GM03348 (cell line): ENCODE measurements at places on chromosomes 4 and X.

GRCh38 chr4:108611365-108611764, 9.0 kb upstream of the RPL34 start:
- DNase-seq = peak; percentile 51

DNA sequence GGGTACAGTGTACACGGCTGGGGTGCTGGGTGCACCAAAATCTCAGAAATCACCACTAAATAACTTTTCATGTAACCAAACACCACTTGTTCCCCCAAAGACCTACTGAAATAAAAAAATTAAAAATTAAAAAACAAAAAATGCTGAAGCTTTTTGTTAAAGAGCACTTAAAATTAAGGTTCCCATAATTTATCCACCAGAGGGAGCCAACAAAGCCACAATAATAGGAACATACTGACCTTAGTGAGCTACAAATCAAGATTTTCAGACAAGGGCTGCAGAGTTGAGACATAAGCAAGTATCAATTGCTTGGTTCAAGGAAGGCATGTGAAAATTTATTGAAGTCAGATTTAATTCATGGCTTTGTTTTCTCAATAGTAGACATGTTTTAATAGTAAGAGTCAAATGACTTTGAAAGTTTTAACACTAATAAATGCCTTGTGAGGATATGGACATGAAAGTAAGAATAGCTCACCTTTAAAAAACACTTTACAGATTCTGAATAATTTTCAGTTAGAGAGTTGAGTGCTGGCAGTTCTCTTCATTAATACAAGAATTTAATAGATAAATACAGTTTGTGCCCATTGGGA, 43.0 kb upstream of the SCOC start:
- DNase-seq = peak; percentile 51

GRCh38 chr4:43867908-43868307, 580.7 kb downstream of the KCTD8 start:
- no peak for DNase-seq

DNA sequence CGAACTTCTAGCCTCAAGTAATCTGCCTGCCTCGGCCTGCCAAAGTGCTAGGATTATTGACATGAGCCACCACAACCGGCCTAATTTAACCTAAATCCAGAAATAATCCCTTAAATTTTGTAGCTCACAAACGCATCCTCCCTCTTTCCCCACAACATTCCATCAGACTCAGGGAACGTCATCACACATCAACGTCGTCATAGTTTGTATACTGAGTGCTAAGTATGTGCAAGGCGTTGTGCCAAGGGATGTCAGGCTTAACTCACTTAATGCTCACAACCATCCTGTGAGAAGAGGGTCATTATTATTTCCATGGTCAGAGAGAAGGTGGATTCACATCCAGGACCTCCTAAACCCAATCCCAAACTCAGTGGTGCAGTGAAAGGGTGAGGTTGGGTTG, 9.6 kb upstream of the GSX2 start:
- no peak for DNase-seq

DNA sequence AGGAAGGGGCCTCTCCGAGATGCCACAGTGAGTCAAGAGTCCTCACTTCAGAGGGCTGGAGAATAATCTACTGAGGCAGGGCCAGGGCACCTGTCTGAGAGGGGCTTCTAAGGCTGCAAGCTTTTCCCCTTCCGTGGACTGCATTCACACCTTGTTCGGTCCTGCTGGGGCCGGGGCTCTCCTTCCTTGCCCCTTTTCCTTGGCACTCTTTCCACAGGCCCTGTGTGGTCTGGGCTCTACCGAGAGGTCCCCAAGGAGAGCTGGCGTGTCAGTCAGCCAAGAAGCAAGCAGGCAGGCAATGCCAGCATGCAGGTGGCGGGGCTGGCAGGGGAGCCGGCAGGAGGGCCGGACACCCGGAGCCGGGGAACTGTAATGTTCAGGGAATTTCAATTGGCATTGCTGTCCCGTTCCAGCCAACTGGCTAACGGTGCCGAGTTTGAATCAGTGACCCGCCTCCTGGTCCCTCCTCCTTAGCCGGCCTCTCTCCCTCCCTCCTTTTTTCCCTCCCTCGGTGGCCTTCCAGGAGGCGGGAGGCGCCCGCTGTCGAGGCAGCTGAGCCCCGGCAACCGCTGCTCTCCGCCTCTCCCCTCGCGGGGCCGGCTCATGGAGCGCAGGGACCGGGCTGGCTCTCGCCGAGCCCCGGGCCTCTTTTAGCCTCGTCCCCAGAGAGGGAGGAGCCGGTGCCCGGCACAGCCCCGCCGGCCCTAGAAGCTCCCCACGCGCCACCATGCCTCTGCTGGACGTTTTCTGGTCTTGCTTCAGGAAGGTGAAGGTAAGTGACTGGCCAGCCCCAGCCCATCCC, at the start of gene STARD8:
TSS of gene STARD8 (plus strand) at position 511 of the 802 bp plus-strand sequence. CDS start at position 728, 217 bp downstream.
- peak; percentile 73 for DNase-seq

DNA sequence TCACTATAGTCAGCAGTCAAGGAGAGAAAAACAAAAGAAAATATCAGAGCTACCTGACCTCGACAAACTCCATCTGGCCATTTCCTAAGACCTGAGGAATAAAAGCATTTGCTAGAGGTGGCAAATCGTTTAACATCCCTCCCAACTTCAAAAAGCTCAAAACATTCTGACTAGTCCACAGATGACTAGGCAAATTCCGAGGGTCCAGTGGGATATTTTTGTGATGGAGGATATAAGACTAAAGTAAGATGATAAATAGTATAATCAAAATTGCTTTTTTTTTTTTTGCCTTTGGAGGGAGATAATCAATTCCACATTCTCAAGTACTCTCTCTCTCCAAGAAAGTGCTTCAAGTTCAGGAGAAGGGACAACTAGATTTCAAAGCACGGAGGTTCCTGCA, 119.1 kb upstream of the ETNPPL start:
- DNase-seq = no peak

DNA sequence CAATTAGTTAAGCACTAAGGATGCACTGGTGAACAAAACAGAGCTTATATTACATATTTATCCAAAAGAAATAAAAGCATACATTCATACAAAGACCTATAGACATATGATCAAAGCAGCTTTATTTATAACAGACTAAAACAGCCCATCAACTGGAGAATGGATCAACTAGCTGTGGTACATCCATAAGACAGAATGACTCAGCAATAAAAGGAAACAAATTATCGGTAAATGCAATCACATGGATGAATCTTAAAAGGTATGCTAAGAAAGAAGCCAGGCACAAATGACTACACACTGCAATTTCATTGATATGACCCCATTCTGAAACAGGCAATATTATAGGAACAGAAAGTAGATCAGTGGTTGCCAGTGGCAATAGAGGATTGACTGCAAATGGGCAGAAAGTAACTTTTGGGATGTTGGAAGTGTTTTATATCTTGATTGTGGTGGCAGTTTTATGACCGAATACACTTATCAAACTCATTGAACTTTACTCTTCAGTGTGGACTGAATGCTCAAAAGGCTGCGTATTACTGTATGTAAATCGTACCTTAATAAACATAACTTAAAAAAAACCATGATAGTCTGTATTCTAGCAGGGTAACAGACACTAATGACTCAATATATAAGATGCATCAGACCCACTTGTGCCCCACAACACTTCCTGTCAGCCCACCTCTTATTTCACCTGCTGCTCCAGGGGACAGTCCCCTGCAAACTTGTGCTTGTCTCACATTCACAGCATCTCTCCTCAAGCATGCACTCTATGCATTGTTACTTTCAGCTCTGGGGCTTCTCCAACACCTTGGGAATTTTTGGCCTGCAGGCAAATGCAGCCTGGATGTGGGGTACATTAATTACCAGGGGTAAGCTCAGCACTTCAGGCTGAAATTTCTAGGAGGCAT, 59.1 kb downstream of the MID1IP1 start:
- DNase-seq = no peak

DNA sequence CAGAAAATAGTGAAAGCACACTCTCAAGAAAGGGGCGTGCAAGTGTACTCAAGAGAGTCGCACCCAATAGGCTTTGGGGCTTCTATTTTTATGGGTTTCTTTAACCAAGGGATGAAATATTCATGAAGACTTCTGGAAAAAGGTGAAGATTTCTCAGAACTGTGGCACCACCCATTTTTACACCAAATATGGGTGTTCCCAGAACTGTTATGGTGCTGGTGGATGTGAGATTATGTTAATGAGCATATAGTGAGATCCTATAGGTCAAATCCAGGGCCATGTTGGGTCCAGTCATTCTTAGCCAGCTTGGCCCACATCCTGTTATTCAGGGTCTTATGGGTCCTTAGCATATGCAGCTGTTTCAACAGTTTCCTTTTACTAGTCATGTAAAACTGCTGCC, 61.0 kb upstream of the SMIM10 start:
- no peak for DNase-seq

GRCh38 chr4:15989424-15989823, 26.4 kb upstream of the FGFBP2 start:
- no peak for DNase-seq

DNA sequence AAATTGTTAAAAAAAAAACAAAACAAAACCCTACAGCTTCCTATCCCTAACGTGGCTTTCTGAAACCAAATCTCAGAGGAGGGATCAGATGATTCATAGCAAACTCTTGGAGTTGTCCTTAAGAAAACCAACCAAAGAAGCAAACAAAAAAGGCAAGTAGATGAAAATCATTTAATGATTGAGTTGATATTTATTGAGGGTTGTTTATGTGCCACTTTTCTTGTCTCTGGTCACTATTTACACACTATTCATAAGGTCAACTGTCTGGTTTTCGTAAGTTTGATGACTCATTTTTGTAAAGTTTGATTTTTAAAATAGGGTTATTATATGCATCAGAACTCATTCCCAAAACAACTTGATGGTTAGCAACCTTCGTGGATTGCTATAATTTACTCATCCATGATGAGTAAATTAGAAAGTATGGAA, 133.4 kb downstream of the UNC5C start:
- DNase-seq = no peak

GRCh38 chr4:5554376-5554775, 154.0 kb downstream of the EVC2 start:
- no peak for DNase-seq

DNA sequence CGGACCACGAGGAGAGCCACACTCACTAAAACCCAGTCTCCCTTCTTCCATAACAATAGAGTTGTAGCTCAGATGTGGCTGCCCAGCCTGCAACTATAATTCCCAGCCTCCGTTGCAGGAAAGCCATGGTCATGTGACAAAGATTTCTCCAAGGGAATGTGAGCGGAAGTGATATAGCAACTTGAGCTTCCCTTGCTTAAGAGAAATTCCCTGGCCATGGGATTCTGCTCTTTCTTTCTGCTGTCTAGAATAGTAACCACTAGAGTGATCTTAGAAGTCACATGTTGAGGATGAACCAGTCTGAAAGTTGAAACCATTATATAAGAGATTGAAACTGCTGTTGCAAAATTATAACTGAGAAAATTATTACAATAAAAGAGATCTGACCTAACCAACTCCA, 86.4 kb upstream of the MED14 start:
- no peak for DNase-seq

DNA sequence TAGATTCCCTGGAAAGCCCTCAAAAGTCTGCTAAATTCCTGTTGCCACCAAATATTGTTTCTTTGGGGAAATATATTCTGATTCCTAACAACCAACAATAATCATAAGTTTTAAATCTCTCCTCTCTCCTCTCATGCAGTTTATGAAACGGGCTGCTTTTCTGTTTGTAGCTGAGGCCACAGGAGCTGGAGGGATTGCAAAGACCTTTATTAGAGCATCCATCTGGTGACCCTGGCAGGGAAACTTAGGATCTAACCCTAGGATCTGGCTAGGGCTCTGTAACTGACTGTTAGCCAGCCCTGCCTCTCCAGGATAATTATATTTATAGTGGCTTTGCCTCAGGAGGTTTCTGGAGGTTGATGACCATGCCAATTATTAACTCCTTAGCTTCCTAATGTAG, 56.9 kb downstream of the SMAD1 start:
- no peak for DNase-seq

- DNase-seq = no peak
These were observed 22.1 kb downstream of the STAP1 start for GRCh38 chr4:67580577-67580976.

GRCh38 chr4:142248946-142249345, 597.2 kb downstream of the INPP4B start:
- peak; percentile 24 for DNase-seq

- no peak for DNase-seq
These were observed 26.1 kb upstream of the TET2 start for GRCh38 chr4:105120626-105121025.

DNA sequence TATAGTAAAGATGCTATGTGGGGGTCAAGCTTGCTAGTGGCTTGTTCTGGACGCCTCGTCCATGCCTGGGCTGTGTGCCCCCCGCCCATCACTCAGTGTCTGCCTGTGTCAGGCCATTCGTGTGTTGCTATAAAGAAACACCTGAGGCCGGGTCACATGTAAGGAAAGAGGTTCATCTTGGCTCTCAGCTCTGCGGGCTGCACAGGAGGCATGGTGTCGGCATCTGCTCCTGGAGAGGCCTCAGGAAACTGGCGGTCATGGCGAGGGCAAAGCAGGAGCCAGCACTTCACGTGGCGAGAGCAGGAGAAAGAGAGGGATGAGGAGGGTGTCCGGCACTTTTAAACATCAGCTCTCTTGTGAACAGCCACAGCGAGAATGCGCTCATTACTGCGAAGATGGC, 25.2 kb downstream of the PIGG start:
- DNase-seq = no peak

DNA sequence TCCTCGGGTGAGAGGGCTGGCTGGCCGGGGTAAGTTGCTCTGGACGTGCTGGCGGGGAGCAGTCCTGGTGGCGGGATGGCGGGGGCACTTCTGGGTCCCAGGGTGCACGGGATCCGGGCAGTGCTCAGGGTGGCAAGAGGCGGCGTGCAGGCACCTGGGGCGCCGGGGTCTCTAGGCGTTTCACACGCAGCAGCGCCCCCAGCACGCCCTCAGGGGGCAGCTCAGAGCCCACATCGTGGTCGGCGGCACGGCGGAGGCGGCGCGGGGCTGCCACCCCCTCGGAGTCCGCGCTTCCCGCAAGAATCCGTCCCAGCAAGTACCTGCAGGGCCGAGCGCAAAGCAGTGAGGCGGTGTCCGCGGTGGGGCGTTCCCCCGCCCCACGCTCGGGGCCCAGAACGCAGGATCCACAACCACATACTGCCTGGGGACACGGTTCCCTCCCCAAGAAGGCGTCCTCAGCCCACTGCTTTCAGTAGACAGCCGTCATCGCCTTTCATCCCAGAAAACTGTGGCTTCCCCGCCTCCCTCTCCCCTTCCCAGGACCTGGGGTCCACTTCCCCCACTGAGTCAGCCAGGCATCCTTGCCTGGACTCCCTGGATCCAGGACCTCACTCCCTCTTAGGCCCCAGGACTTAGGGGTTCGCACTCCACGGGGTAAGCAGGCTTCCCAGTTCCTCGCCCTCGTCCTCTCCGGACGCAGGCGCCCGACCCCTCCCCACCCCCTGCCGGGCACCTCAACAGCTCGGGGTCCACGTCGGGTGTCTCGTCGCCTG, 4.1 kb downstream of the PCSK1N start:
- no peak for DNase-seq
